ENCODE measurements at places on chromosomes 1 and 21.

GRCh38 chr1:55179177-55179835 is 35.9 kb downstream of the USP24 start:
- no peak for DNase-seq

DNA sequence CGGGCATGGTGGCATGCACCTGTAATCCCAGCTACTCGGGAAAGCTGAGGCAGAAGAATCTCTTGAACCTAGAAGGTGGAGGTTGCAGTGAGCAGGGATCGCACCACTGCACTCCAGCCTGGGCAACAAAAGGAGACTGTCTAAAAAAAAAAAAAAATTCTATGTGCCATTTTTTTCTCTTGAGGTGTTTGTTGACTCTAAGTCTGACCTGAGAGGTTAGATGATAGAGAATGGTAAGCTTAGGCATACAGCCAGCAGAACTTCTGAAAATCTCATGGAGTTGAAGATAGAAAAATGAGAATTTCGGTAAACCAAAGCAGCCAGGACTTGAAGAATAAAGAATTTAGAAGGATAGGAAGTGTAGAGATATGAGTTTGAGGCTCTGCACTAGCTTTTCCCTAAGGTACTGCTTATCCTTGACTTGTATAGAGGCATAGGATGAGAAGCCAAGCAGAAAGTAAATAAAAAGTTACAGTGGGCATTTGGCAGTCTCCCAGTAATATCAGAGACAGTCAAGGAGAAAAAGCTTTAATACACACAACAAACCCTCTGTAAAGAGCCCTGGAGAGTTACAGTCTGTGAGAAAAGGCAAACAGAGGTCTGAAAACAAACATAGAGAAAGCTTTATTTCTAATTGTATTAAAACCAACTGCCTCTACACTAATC is 24.3 kb downstream of the F13B start:
- DNase-seq = peak; percentile 90

- DNase-seq = peak; percentile 99
Observed at GRCh38 chr21:40335704-40336103, 468.5 kb downstream of the PCP4 start.

DNA sequence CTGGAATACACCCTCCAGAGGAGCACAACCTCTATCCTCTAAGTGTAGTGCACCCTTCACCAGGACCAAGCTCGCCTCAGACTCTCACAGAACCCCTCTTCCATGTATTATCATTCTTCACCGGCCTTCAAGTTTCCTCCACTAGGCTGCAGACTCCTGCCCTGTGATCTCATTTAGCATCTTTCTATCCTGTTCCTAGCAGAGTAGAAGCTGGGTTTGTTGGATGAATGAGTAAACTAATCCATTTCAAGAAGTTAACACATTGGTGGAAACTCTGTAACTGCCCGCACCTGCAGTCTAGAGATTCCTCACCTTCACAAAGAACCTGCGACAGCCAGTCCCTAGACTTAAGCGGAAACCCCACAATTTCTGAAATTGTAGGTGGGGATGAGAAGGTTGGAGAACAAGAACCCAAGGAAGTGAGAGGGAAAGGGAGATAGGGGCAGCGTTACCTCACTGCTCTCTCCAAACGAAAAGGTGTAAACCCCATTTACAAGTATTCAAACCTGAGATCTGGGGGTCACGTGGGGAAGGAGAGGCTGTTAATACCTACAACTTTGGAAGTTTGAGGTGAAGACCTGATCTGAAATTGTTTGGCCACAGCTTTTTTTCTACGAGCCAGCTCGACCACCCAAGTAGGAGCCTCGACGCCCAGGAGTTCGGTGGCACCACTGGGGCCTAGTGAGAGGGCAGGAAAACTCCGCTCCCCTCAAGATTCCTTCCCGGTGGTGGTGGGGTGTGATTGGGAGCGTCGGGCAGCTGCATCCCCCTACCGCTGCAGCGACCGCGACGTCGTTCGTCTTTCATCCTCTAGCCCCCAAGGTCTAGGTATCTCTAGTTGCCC is 1.2 kb downstream of the PTPN14 start:
- no peak for DNase-seq

DNA sequence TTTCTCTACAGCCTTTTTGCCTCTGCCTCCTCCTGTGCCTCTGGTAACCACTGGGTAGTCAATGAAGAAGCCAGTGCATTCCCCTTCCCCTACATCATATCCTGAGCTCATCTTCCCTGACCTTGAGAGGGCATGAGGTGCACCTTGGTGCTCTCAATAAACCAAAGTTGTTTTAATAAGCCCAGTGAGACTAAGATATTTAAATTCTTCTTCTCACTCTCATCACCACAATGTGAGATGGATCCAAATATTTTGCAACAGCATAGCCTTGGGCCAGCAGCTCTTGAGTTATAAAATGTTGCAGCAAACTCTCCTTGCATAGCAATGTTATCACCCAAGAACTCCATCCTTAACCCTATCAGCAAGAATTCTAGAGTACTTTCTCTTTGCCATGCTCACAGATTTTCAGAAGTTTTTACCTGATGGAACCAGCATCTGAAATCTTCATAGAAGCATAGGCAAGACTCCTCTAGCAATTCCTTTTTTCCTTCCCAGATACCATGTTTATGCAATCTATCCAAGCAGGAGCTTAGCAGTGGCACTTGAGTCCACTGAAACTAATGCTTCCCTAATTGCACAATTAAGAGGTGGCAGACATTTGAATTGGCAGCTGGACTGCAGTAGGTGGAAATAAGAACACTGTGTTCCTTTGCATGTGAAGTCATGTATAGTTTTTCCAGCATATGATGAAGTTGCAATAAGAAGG is 36.8 kb downstream of the CDC7 start:
- DNase-seq = no peak

DNA sequence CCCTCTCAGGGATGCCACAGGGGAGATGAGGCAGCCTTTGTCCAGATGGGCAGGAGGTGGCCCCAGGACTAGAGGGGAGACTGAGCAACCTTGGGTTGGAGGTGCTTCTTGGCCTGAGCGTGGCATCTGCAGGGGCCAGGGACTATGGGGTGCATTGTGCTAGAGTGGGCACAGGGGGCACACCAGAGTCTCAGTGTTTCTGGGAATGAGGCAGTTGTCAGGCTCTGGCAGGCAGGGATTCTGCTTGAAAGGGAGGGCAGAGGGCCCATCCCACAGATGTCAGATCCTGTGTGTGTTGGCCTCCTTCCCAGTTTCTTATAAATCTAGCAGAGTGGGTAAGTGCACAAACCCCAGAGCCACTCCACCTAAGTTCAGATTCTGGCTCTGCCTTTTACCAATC is 13.7 kb downstream of the LGR6 start:
- DNase-seq = peak; percentile 94

DNA sequence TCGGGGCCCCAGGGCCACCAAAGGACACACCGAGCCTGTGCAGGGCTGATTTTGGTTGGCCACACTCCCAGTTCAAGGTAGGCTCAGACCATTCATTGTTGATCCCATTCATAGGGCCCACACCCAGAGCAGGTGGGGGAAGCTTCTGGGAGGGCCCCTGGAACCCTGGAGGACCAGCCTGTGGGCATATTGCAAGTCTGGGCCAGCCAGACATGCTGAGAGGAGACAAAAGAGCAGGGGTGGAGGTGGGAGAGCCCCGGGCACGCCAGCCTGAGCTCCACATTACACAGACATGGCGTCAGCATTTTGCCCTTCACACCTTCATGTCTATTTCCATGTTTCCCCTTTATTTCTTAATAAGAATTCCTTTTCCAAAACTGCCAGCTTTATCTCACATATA is 25.7 kb downstream of the PMVK start:
- peak; percentile 63 for DNase-seq

GRCh38 chr1:29319300-29320110 is 83.2 kb downstream of the PTPRU start:
- no peak for DNase-seq

DNA sequence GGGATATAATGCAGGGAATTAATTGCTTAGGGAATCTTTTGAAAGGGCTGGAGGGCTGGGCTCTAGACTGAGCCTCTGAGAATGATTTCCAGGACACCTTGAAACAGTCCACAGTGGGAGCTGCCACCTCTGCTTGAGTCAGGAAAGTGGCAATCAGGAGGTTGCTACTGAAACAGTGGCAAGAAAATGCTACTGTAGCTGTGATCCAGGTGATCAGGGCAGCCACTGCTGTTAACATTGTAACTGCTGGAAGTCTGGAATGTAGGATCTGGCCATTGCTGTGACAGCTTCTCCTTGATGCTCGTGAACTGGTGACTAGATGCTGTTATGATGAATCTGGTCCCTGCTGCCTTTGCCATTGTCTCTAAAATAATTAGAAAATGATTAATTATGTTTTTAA is 12.8 kb downstream of the MAGI3 start:
- DNase-seq = peak; percentile 3

DNA sequence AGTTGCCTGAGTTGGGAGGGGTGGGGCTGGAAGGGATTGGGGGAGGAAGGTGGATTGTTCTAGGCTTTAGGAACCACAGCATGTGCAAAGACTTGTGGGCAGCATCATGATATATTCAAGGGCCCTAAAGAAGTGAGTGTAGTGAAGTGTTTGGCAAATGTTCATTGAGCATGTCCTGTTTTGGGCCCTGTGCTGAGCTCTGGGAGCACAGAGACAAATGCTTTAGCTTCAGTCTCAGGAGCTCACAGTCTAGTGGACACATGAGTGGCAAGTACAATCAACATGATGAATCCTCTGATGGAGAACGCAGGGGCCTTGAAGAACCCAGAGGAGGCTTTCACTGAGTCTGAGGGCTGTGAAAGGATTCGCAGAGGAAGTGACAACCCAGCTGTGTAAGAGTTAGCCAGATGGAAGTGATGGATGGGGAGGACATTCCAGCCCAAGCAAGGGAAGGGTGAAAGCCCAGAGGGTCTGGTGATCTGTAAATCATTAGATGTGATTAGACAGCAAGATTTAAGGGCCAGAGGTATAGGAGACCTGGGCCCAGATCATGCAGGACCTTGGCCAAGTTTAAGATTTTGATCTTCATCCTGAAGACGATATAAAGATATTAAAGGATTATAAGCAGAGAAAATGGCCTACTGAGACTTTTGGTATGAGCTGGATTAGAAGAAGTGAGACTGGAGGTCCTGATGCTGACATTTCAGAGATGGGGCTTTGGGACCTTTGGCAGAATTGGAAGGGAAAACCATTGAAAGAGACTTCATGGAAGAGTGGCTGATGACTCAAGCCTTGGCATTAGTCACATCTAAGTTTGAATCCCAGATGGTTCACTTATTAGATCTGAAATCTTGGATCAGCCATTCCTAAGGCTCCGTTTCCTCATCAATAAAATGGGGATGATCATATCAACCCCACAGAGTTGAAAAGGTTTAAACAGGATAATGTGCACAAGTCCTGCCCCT is 4.6 kb downstream of the IPO13 start:
- DNase-seq = no peak

DNA sequence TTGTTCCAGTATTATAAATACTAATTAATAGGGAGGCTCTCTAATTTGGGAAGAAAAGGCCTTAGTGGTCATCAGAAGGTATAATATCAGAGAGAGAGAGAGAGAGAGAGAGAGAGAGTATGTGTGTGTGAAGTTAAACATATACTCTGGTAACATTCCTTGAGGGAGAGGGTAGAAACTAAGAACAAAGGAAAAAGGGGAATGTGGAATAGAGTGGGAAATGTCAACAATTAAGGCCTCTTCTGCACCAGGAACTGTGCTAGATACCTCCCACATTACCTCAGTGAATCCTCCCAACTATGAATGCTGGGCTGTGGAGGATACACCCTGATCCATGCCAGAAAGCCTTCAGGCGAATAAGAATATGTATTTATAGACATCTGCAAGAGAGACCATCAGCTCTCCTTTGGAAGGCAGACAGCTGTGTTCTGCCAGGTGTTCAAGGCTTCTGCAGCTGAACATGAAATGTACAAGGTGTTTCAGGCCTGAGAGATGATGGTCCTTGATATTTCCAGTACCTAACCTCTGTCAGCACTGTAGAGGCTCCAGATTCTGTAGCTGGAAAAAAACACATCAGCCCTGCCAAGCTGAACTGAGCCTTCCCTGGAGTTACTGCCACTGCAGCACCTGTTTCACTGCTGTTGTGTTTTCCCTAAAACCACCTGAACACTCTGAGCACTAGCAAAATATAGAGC is 29.1 kb downstream of the TBX15 start:
- peak; percentile 2 for DNase-seq

DNA sequence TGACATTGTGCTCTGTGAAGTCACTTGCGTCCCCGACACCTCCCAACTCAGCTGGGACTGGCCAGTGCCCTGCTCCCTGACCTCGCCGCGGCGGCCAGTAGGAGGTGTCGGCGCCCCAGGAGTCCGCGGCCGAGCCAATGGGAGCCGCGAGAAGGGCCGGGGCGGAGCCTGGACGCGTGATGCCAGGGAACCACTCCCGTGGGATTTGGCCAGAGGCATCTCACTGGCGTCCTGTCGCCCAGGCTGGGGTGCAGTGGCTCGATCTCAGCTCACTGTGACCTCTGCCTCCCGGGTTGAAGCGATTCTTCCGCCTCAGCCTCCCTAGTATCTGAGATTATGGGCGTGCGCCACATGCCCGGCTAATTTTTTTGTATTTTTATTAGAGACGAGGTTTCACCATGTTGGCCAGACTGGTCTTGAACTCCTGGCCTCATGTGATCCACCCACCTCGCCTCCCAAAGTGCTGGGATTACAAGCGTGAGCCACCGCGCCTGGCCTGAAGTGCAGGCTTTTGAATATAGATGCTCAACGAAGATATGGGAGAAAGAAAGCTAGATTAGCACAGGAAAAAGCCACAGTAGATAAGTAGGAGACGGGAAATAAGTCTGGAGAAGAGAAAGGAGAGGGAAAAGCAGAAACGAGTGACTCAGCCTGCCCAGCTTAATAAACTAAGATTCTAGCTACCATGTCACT is 38.0 kb downstream of the ZBTB8OS start:
- DNase-seq = peak; percentile 86

GRCh38 chr1:11031624-11032262 is 15.3 kb downstream of the MASP2 start:
- no peak for DNase-seq

DNA sequence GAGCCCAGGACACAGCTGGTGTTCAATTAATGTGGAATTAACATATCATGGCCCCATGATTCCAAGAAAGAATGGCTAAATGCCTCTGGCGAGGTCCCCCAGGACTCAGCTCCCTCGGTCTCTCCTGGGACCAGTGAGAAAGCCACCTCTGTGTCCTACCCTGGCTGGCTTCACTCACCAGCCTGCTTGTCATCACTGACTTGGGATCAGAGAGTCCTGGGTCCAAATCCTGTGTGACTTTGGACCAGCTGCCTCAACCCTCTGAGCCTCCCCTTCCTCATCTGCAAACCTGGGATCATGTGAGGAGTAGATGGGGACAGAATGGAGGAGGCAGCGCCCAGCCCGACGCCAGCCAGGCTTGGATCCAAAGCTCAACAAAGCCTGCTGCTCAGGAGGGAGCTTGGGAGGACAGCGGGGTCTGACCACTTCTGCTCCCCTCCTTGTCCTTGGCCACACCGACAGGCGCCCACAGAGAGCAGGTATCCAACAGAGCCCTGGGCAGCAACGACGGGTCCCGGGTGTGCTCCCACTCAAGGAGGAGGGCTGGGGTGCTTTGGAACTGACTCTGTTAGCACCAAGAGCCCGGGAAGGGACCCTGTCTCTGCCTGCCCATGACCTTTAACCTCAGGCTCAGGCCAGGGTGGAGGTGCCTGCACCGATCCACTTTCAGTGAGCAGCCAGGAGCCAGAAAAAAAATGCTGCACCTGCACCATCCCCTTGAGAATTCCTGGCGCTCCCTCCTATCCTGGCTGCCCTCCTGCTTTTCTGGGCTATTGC is 3.2 kb downstream of the SH2D5 start:
- DNase-seq = peak; percentile 41

- DNase-seq = no peak
Observed at GRCh38 chr1:51516649-51517158, 2.4 kb downstream of the EPS15 start.
